ENCODE measurements at places on chromosomes 2 and 18.

GRCh38 chr18:13566941-13567746, 159.2 kb downstream of the FAM210A start:
- DNase-seq: no peak

- DNase-seq: no peak
Measured at GRCh38 chr2:58089081-58089480, 42.5 kb downstream of the VRK2 start.

- no peak for DNase-seq
Measured at GRCh38 chr2:136809998-136810397, 44.7 kb downstream of the THSD7B start.

DNA sequence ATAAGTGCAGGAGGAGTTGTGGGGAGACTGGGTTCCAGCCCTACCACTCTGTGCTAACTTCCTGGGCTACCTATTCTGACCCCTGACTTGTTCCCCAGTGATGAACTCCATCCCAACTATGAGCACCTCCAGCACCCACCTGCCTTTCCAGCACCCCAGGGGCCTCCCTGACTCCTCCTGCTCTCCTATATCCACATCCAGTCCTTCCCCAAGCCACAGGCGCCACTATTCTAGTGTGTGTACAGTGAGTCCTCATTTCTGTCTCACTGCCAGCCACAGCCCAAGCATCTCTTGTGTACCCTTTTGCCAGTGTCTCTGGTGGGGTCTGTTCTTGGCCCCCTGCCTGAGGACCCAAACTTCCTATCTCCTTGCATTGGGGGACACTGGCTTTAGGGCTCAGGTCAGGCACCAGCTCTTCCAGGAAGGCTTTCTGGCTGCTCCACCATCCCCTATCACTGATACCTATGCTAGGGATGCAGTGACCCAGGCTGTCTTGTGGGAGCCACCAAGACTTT, 145.2 kb downstream of the INHBB start:
- DNase-seq: no peak

GRCh38 chr18:76259711-76260110, 235.3 kb downstream of the ZNF516 start:
- DNase-seq: no peak

DNA sequence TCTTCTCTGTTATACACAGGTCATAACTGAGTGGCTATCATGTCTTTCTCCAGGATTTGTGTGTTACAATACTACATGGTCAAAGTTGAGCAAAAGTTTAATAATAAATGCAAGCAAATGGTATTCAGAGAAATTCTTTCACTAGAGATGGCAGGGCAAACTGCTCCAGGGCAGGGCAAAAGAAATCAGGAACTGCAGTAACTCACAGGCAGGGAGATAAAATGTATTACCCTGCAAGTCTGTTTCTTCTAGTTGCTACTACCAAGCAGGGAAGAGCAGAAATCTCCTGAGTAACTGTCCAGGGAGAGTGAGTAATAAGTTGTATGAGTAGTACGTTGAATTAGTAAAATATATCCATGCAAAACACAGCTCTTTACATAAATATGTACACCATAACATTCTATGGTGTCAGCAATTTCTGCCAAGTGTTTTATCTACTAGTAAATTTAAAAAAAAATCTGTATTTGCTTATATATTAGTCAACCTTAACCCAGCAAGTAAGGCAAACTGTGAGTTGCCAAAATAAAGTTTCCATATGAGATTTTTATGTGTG, 404.1 kb downstream of the ZEB2 start:
- no peak for DNase-seq

DNA sequence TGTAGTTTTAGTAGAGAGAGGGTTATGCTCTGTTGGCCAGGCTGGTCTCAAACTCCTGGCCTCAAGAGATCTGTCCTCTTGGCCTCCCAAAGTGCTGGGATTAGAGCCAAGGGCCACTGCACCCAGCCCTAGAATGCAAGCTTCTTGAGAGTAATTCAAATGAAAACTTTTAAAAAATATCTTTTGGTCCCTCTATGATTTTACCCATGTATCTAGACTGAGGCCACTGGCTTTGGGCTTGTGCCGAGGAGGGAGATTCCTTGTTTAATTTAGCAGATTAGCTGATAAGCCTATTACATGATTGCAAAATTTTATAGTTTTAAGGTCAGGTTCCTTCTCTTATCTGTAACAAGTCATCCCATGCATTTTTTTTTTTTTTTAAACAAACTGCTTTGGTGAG, 59.5 kb upstream of the CCDC195 start:
- no peak for DNase-seq

DNA sequence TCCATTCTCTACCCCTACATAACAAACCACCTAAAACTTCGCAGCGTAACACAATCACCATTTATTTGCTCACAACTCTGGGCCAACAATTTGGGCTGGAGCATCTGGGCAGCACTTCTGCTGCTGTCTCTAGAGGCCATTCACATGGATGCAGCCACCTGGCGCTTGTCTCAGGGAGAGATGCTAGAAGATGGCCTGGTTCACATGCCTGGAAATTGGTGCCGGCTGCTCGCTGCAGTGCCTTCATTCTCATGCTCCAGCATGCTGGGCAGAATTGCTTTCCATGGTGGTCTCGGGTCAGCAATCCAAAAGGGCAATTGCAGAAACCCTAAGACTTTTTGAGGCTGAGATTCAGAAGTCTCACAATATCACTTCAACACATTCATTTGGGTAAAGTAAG, 157.4 kb downstream of the SUCLG1 start:
- no peak for DNase-seq

- no peak for DNase-seq
Measured at GRCh38 chr2:240564561-240565332, 3.5 kb upstream of the RNPEPL1 start.

- peak; percentile 3 for DNase-seq
Measured at GRCh38 chr18:23341383-23341782, 111.7 kb upstream of the RIOK3 start.

GRCh38 chr2:169397697-169398096, 35.4 kb upstream of the LRP2 start:
- DNase-seq: no peak

- no peak for DNase-seq
Measured at GRCh38 chr18:11726556-11726955, 37.5 kb downstream of the GNAL start.

- DNase-seq: no peak
Measured at GRCh38 chr2:83565181-83565580, 893.9 kb downstream of the SUCLG1 start.

DNA sequence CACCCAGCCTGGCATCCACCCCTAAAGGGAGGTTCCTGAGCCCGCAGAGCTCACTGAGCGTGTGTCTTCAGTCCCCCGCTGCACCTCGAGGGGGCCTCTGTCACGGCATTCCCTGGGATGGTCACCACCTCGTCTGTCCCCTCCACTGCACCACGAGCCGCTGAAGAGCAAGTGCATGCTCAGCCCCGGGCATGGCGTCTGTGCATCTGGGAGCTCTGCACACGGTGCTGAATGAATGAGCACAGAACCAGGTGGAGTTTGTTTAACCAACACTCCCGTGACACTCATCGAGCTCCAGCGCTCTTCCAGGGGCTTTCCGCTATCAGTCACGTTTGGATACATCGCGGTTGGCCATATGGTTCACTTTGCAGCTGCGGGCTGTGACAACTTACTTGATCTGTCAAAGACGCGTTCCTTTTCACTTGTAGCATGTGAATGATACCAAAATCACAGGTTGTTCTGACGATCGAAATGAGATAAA, 9.2 kb downstream of the ALLC start:
- DNase-seq: no peak

DNA sequence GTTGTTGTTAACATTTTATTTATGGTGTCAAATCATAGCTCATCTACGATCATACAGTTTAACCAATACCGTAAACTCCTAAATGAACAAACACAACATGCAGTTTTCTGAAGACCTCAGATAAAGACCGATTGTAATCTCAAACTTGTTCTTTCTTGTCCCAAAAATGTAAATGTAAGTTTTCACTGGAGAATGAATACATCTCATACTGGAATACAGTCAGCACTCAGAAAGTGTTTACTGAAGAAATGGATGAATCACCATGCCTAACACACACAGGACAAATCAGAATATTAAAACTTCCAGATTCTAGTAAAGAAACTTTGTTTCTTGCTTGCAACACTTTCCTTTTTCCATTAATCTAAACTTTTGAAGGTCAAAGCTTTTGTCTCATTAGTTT, 380.5 kb downstream of the DLGAP1 start:
- DNase-seq: no peak

DNA sequence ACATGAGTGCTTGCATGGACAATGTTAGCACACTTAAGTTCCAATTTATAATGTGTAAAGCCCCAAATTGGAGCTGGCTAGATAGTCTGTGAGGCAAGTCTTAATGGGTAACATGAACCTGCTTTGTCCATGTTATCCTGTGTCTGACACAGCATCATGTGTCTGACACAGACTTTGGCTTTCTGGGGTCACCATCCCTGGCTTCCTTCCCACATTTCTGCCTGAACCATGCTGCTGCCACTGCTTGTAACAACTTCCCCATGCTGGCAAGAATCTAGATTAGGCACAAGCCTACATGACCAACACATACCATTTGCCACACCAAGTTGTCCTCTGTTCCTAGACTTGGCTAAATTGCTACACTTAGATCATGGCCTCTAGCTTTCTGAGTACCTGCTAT, 49.8 kb upstream of the ZBTB7C start:
- no peak for DNase-seq

DNA sequence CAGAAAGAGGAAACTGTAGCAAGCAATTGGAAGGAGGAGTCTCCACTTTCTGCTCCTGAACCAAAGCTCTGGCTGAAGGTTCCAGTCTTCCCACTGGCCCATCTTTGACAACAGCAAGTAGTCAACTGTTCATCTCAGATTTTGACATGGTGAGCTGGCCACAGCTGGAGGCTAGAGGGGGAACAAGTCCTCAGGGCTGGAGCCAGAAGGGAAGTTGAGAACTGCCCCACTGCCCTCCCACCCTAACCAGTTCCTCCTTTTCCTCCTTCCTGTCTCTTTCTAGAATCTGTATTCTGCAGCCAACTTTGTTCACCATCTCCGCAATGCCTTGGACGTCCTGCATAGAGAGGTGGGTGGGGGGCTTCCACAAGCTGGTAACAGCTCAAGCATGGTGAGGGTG, 105.8 kb downstream of the PLB1 start:
- no peak for DNase-seq

All from stimulated activated CD4-positive, alpha-beta T cell treated with anti-CD3 and anti-CD28 coated beads, Interleukin-4, amount 100 ng/mL, for 4 hours (primary cell).